ENCODE measurements at places on chromosomes 11 and 22.

DNA sequence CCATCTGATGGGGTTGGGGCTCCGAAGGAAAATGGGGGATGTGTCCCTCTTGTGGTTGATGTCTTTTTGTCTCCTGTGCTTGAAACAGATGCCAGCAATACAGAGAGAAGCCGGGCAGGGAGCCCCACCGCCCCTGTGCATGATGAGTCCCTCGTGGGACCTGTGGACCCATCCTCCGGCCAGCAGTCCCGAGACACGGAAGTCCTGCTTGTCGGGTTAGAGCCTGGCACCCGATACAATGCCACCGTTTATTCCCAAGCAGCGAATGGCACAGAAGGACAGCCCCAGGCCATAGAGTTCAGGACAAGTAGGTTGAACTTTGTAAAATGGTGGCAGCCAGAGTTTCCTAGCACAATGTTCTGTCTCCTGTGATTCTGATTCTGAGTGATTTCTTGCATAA lies 91.7 kb upstream of the OR4B1 start:
- no peak for DNase-seq

DNA sequence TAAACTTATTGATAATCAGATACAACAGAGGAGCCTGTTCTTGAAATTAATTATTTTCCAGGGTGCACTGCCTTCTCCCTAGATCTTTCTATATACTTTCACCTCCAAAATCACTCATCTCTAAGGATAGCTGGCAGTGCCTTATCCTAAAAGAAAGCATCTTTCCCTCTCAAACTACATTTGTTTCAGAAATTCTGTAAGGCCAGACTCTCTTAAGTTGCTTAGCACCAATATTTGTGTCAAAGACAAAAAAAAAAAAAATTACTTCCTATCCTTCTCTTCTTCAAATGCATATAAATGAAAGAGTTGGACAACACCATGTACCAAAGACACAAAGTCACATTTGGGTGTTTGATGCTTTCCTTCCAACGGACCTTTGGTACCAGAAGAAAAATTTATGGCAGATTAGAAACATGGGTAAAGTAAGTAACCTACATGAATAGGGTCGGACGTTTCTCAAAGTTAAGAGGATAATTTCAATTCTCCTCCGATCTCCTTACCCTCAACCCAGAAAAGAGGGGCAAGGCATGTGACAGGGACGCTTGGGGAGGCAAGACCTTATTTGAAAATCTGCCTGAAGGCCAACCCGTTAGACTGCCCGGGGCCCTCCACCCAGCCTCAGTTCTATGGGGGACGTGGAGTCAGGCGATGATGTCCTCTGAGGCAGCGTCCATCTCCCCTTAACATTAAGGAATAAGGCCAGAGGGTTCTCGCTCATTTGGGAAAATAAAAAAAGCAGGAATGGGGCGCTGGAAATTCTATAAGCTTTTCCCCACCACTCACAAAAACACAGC lies 66.3 kb downstream of the ETS1 start:
- no peak for DNase-seq

- no peak for DNase-seq
Observed at GRCh38 chr11:76588455-76589325, 81.9 kb downstream of the LRRC32 start.

GRCh38 chr11:47248304-47248663 lies 330 bp downstream of the ACP2 start:
- no peak for DNase-seq

GRCh38 chr22:39134366-39135091 lies 18.0 kb downstream of the CBX7 start:
- no peak for DNase-seq

DNA sequence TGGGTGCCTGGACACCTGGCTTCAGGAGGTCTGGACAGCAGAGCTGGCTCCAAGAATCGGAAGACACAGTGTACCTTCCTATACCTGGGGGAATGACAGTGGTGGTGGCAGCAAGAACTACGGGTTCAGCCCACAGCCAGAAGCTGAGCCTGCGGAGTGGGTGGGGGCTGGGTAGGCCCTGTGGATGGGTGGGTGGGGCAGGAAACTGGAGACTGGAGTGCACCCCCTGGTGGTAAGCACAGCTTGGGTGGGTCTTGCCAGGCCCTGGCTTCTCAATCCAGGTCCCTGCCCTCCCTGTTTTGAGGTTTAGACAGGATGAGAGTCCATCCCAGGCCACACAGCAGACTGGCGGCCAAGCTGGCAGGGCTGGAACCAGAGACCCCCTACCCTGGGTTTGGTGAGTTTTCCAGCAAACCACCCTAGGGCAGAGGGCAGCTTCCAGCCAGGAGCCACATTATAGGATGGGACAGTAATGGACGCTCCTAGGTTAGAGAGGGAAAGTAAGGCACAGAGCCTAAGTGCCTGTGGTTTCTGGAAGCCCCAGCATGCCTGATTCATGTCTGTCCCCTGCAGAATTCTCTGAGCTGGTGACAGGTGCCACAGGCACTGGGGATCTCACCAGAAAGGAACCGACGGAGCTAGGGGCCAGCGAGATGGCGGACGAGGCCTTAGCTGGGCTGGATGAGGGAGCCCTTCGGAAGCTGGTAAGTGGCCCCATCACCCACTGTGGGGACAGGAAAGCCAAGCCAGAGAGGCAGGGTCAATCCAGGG lies 1.7 kb downstream of the SMTN start:
- peak; percentile 24 for DNase-seq

- no peak for DNase-seq
Observed at GRCh38 chr11:77418155-77418970, 55.5 kb downstream of the PAK1 start.

GRCh38 chr11:125123194-125123946 lies 11.9 kb upstream of the TMEM218 start:
- no peak for DNase-seq
